Effector memory CD4-positive, alpha-beta T cell (primary cell): ENCODE measurements at places on chromosomes 7 and 10.

GRCh38 chr7:139131601-139132041, 22.1 kb upstream of the ZC3HAV1 start:
- DNase-seq: no peak

DNA sequence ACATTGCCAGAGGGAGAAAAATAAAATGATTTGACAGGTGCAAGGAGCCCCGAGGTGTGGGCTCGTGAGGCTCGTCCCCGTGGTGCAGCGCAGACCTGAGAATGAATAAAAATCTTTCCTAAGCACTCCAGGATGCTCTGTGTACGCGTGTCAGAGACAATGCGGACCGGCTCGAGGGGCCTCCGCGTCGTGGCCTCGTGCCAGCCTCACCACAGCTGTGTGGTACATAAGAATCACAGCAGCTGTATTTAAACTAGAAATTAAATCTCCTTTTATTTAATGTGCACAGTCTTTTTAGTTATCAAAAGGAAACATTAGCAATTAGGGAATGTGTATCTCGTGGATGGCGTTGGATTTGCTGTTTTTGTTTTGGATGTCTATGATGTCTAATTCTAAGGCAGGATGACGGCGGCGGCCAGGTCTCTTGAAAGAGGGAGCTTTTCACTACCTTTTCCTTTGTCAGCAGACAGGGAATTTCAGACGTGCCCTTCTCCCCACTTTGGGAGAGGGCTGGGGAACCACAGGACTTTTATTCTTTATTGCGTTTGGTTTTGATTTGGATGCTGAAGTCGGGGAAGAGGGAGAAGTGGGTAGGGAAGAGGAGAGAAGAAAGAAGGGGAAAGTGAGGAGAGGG, 365.3 kb upstream of the SHH start:
- DNase-seq: no peak

GRCh38 chr7:77862691-77863090, 64.1 kb downstream of the PHTF2 start:
- DNase-seq: no peak

- DNase-seq: no peak
Measured at GRCh38 chr10:34360984-34361383, 454.1 kb downstream of the PARD3 start.

GRCh38 chr7:81361769-81362312, 408.0 kb downstream of the HGF start:
- DNase-seq: no peak

- no peak for DNase-seq
Measured at GRCh38 chr7:124057872-124058271, 25.0 kb upstream of the TMEM229A start.

DNA sequence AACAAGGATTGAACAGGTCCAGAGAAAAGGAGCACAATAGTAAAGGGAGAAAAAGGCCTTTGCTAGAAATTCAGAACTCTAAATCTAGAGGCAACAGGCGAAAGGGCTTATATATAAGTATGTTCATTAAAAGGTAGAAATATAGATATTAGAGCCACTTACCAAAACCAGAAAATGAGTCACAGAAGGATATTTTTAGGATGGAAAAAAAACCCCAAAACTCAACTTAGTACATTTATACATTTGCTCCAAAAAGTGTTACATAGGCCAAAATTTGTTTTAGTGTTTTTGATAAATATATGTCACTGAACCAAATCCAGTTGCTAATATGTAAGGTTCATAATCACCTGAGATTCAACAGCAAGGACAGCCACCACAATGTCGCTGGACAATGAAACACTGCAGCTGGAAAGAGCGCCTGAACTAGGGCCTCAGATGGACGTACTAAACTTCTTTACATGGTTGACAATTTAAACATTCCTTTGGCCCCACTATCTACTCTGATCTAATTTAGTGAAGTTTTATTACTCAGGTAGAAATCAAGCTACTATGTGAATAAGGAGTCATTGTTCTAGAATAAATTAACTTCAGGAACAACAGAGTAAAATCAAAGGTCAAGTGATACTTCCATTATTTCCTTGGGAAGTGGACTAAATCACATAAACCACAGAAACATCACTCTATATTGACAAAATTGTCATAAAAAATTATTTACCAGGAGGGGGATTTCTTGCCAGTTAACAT, 10.9 kb downstream of the FAM3C start:
- no peak for DNase-seq

- DNase-seq: no peak
Measured at GRCh38 chr7:78968951-78969350, 484.5 kb downstream of the MAGI2 start.

DNA sequence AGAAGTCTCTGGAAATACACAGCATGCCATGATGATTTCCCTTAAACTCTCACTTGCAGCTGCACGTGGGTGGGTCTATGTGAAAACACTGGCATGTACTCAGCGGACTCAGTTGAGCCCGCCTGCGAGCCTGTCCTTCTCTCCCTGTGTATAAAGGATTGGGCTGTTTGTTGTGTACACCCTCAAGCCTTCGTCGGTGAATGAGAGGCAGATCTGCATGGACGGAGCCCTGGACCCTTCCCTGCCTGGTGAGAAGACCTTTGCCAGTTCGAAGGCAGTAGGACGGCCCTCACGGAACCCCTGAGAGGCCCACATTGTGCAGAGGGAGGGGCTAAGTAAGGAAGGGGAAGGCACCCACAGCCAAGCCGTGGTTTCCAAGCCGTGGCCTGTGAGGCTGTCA, 121.2 kb downstream of the WDFY4 start:
- DNase-seq: no peak

- no peak for DNase-seq
Measured at GRCh38 chr7:20114468-20114867, 102.7 kb downstream of the MACC1 start.

- DNase-seq: no peak
Measured at GRCh38 chr10:103759100-103759781, 96.1 kb downstream of the SH3PXD2A start.

DNA sequence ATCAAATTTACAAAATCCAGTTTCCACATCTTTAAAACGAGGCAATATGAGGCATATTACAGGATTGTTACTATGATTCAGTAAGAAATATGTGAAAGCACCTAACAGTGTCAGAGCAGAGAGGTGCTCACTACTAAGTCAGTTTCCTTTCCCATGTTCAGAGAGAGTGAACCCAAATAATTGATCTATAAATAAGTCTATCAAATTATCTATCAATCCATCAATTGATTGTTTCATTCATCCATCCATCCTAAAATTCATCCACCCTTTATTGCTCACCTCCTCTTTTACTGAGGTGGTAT, 340.8 kb downstream of the SUGCT start:
- no peak for DNase-seq

GRCh38 chr7:95772298-95772770, at the start of gene DYNC1I1:
DYNC1I1 (plus strand) TSS chr7:95772554; CDS start chr7:95804730, 32,176 bp downstream.
- no peak for DNase-seq

- no peak for DNase-seq
Measured at GRCh38 chr7:2993396-2993795, 50.3 kb downstream of the CARD11 start.
